Activated CD8-positive, alpha-beta memory T cell treated with anti-CD3 and anti-CD28 coated beads, Interleukin-2, amount 10 ng/mL, durations not matched to agents 7 days and 5 days (primary cell): ENCODE measurements at places on chromosomes 12 and 14. TPM values are rescaled to one million over a fixed set of nuclear protein-coding genes. Genes with fewer than 3 reads are reported as not detected.

The B4GALNT3 gene
- 0.64 TPM for total RNA-seq

The PTCSC3 gene
- not detected for total RNA-seq

DNA sequence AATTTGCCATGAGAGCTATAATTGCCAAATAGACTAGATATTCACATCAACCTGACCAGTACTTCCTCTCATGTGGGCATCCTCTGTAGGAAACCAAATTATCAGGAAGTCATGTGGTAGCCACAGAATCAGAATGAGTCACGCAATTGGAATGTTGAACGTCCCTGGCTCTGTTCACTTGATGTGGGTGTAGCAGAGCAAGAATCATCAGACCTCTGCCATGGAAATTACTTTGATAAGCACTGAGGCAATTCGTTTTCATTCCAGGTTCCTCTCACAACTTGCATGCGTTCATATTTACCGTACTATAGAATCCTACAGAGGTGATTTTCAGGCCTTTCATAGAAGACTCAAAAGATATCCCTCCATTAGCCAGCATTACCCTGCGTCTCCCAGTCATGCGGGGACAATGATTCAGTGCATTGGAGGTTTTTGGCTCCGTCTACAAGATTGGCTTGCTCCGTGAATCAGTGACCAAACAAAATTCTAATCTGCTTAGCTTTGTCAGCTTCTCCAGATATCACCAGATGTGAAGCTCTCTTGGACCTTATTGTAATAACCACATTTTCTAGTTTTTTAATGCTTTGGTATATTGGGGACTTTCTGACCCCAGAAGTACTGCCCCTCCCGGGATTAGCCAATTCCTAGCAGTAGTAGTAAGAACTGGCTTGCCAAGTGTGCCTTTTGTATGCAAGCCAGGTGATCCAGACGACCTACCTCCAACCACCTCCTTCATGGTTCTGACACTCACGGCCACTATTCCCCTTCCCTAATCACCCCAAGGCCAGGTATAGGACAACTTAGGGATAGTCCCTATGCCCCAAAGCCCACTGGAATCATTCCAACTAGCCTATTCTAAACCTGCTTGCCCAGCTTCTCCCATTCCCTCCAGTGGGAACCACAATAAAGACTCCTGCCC is 133.4 kb downstream of the KICS2 start:
- H3K27me3 ChIP-seq = peaks cover 7% of the 10 kb centered on the region
- no peaks in the 10 kb centered on the region for H3K36me3 ChIP-seq
- no peak overlapping the region for H3K4me3 ChIP-seq
- no peak for DNase-seq

- H3K4me1 ChIP-seq = peaks cover 60% of the 10 kb centered on the region
- DNase-seq = no peak
- H3K36me3 ChIP-seq = peaks cover 36% of the 10 kb centered on the region
- no peak overlapping the region for H3K4me3 ChIP-seq
- H3K27me3 ChIP-seq = no peaks in the 10 kb centered on the region
These were observed 59.7 kb downstream of the FUT8 start for GRCh38 chr14:65472189-65472588.
